ENCODE measurements at places on chromosomes 2 and 18.

- no peak for DNase-seq
These were observed 471.0 kb upstream of the PIK3C3 start for GRCh38 chr18:41484069-41484468.

- no peak for DNase-seq
These were observed 106.9 kb upstream of the SP3 start for GRCh38 chr2:174072069-174072468.

GRCh38 chr18:23228102-23229061 lies 93.1 kb downstream of the CABLES1 start:
- DNase-seq = peak; percentile 43

- no peak for DNase-seq
These were observed 144.7 kb downstream of the GLI2 start for GRCh38 chr2:120880381-120880780.

- DNase-seq = peak; percentile 13
These were observed 57.0 kb downstream of the EFR3B start for GRCh38 chr2:25098670-25099486.

DNA sequence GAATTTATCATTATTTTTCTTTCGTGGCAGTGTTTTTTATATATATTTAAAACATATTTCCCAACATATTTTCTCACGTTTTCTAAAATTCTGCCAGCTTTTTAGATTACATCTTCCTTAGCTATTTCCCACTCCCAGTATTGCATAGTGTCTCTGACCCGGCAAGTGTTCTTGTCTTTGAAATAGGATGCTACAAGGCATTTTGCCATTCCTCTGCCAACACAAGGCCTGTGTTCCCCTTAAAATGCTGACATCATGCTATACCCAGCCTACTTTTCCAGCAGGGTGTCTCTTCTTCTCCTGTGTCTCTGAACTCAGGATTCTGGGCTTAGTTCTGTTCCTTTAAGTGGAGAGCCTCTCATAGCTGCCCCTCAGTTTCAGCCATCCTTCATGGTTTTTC lies 115.2 kb downstream of the DIS3L2 start:
- peak; percentile 17 for DNase-seq

- no peak for DNase-seq
These were observed 781.1 kb upstream of the FSHR start for GRCh38 chr2:49935449-49935848.
